GM04504 (cell line): ENCODE measurements at places on chromosomes 11 and 22.

- DNase-seq = no peak
Measured at GRCh38 chr22:17243524-17243923, 24.3 kb upstream of the ADA2 start.

- no peak for DNase-seq
Measured at GRCh38 chr11:113199866-113200265, 114.5 kb upstream of the TTC12 start.

DNA sequence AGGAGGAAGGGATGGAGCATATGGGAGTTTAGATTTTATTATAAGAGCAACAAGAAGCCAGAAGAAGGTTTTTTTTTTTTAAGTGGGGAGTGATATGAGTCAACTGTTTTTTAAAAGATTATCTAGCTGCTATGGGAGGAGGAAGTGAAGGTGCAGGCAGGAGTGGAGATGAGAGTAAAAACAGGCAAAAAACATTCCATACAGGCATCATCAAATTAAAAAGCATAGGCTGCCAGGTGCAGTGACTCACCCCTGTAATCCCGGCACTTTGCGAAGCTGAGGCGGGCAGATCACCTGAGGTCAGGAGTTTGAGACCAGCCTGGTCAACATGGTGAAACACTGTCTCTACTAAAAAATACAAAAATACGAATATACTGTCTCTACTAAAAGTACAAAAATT lies 368.4 kb upstream of the MTNR1B start:
- no peak for DNase-seq

- DNase-seq = no peak
Measured at GRCh38 chr11:37630866-37631265, 1032.8 kb upstream of the RAG2 start.

GRCh38 chr11:65434057-65434666 lies 11.6 kb downstream of the NEAT1 start:
- DNase-seq = no peak

DNA sequence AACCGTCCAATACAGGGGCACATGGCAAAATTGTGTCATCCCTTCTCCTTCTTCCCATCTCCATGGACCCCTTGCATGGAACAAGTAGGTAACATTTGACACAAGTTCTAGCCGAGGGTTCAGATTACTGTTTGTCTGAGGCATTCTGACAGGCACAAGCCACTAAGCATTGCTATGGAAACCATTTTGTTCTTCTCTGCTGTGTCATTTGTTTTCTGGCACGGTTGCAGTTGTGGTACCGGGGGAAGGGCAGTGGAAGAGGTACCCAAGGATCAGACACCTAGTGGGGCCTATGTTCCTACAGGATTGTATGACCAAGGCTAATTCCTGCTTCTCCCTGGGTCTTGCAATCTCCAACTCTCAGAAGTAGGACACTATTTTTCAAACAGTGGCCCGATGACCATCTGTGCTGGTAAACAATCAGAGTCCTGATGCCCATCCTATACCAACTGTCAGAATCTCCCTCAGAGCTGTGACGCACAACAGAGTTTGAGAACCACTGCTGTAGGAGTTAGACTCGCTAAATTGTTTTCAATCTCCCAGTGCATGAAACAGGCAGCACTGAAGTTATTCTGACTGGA lies 69.3 kb downstream of the KCNC1 start:
- DNase-seq = no peak

- DNase-seq = no peak
Measured at GRCh38 chr11:95570845-95571244, 218.7 kb downstream of the FAM76B start.

- no peak for DNase-seq
Measured at GRCh38 chr11:91686700-91687099, 537.9 kb upstream of the FAT3 start.

DNA sequence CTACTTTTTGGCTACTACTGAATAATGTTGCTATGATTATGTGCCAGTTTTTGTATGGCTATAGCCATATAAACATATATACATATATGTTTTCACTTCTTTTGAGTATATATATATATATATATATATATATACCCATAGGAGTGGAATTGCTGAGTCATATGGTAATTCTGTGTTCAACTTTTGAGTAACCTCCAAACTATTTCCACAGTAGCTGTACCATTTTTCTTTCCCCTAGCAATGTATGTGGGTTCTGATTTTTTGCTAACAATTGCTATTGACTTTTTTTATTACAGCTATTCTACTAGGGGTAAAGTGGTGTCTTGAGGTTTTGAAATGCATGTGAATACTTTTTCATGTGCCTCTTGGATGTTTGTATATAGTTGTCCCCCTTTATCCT lies 30.4 kb downstream of the CBL start:
- no peak for DNase-seq

GRCh38 chr11:31340903-31341572 lies 28.5 kb downstream of the DCDC1 start:
- no peak for DNase-seq

DNA sequence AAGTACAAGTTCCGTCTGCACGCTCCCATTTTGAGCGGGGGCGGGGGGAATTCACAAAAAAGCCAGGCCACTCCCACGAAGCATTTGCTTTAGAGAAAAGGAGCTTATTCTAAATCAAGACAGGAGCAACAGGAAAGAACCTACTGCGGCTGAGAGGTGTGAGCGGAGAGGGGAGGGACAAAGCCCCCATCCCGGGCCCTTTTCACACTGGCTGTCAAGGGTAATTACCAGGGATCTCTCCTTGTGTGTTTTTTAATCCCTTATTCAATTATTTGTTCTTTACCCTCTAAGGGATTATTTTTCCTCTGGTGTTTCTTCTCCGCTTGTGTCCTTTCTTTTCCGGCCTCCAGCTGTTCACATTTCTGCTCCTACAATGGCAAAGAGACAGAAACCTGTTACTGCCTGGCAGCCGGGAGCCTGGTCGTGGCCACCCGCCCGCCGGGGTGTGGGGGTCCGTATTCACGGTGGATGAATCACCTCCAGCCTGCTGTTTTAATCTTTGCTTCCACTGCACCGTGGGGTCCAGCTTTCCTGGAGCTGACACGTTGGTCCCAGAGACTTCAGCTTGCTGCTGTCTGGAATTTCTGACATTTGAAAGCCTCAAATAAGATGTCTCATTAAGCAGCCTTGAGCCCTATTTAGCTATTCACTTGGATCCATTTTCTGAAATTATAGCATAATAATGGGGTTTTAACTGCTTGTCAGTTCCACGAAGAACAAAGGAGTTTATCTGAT lies 61.4 kb upstream of the FADD start:
- no peak for DNase-seq

GRCh38 chr22:45987136-45987861 lies 10.3 kb upstream of the WNT7B start:
- no peak for DNase-seq

- no peak for DNase-seq
Measured at GRCh38 chr11:60772666-60773065, 12.5 kb upstream of the MS4A10 start.

DNA sequence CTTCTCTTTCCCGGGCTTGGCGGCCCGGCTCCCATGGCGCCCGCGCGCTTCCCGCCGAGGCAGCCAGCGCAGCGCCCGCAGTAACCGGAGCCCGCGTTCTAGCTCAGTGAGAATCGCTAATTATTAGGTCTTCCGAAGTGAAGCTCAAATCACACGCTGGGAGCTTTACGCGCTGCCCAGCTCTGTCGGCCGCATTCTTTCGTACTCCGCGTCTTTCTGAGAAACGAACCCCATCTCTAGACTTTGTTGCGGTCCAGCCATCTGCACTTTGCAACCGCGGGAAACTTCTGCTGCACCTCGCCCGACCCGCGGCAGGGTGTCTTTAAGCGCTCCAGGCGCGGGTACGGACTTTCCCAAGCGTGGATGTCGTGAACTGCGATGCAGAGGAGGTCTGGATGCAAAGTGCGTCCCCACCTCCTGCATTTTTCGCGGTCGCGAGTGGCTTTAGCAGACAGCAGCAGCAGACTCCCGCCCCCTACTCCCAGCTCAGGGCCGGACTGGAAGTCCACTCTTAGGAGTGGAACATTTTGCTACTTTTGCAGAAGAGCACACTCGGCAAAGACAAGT lies 6.0 kb upstream of the PAX6 start:
- no peak for DNase-seq

GRCh38 chr11:96472085-96472484 lies 82.3 kb downstream of the JRKL start:
- DNase-seq = no peak

DNA sequence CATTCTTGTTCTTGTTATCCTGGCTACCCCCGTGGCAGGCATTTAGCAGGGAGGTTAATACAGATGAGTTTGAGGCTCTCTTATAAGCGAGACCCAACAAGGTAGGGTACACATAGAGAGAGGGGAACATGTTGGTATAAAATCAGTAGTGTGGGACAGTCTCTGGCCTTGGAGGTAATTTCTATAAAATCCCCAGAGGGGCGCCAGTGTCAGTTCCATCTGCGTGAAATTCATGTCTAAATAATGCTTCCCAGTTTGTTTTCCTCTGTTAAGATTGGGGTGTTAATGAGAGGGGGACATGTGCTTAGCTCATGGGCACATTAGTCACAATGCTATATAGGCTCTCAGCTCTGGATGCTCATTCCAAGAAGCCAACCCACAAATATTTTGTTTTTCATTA lies 150.7 kb downstream of the MYO18B start:
- no peak for DNase-seq

GRCh38 chr11:93807980-93808379 lies 23.9 kb downstream of the MED17 start:
- DNase-seq = no peak

- no peak for DNase-seq
Measured at GRCh38 chr11:94203070-94203469, 74.4 kb downstream of the PANX1 start.

GRCh38 chr11:66848671-66849500 lies 5.6 kb downstream of the RCE1 start:
- no peak for DNase-seq

DNA sequence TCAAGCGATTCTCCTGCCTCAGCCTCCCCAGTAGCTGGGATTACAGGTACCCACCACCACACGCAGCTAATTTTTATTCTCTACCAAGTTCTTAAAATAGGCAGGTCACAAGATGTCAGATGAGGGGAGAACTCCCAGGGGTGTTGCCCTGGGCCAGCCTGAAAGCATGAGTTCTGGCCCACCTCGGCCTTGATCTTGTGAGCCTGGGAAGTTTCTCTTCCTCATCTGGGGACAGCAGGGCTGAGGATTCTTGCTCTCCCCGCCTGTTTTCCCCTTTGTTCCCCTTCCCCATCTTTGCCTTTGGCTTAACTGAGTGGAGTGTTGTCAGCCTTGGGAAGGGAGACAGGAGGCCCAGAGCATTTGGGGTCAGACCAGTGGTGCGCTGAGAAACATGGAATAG lies 3.5 kb downstream of the PDXP start:
- no peak for DNase-seq

DNA sequence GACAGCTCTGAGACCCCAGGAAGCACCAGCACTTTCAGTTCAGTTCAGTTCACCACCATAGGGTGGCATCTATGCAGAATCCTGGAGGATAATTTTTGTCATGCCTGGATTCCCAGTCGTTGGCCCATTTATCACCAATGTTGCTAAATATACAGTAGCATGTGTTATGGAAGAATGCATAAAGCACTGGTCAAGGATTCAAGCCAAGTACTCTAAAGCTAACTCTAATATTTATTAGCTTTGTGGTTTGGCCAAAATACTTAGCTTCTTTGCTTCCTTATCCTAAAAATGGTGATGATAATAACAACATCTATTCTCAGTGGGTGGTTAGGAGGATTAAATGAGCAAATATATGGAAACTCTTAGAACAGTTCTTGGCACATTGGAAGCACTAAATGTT lies 294.7 kb upstream of the ZC3H12C start:
- no peak for DNase-seq

DNA sequence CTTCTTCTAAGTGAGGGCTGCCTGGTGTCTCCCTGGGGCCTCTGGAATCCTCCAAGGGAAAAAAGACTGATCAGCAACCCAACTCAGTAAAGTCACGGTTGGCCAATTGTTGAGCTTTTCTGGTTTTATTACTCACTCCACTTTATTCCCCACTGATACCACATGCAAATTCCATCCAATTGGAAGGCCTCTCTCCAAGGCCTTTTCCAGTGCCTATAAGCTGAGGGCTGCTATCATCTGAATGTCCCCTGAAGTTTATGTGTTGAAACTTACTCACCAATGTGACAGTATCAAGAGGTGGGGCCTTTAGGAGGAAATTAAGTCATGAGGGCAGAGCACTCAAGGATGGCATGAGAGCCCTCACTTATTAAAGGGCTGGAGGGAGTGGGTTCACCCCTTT lies 463.3 kb downstream of the BUD13 start:
- no peak for DNase-seq

- no peak for DNase-seq
Measured at GRCh38 chr11:101866619-101867491, 48.0 kb upstream of the CEP126 start.

DNA sequence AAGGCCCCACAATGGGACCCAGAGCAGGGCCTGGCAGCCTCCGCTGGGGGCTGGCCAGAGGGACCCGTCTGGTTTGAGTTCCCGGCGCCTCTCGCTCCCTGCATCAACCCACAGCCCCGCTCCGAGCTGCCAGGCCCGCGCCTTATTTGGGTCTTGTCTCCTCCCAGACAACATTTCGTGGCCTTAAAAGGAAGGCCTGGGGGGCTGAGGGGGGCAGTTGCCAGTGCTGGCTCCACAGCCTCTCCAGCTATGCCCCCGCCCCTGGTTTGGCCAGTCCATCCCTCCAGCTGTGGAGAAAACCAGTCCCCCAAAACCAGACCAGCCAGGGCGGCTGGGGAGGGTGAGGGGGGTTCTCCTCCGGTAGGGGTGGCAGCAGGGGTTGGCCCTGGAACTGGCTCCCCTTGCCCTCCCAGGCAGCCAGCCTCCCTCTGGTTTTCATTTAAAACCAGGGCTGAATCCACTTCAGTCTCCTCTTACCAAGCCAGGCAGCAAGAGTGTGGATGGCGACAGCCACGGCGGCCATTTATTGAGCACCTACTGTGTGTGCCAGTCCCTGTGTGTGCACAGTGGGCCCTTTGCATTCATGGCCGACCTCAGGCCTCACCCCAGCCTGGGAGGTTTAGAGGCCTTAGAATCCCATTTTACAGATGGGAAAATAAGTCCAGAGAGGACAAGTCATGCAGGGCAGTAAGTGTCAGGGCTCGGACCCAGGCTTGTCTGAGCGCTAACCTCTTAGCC lies 18.6 kb downstream of the EMID1 start:
- no peak for DNase-seq

- no peak for DNase-seq
Measured at GRCh38 chr11:104337273-104337672, 173.3 kb upstream of the PDGFD start.

GRCh38 chr22:44205516-44206329 lies 25.0 kb downstream of the PARVG start:
- no peak for DNase-seq

GRCh38 chr11:35826949-35827348 lies 116.9 kb upstream of the LDLRAD3 start:
- no peak for DNase-seq
